ENCODE measurements at places on chromosomes 4 and X.

- no peak for DNase-seq
Measured at GRCh38 chrX:107773206-107773605, 2.4 kb downstream of the TSC22D3 start.

- DNase-seq = no peak
Measured at GRCh38 chrX:153537526-153538295, 20.3 kb downstream of the ATP2B3 start.

- no peak for DNase-seq
Measured at GRCh38 chr4:40301603-40302002, 33.5 kb upstream of the CHRNA9 start.

DNA sequence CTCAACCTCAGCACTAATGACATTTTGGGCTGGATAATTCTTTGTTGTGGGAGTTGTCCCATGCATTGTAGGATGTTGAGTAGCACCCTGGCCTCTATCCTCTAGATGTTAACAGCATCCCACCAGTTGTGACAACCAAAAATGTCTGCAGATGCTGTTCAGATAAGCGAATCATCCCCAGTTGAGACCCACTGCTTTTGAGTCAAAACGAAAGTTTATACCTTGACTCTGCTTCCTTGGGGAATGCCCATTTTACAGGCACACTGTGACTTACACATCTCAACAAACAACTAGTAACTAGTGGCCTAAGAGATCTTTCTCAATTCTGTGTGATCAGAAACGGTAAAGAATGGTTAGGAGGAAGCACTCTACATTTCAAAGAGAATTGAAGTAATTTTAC lies 37.0 kb downstream of the SEPSECS start:
- DNase-seq = no peak

DNA sequence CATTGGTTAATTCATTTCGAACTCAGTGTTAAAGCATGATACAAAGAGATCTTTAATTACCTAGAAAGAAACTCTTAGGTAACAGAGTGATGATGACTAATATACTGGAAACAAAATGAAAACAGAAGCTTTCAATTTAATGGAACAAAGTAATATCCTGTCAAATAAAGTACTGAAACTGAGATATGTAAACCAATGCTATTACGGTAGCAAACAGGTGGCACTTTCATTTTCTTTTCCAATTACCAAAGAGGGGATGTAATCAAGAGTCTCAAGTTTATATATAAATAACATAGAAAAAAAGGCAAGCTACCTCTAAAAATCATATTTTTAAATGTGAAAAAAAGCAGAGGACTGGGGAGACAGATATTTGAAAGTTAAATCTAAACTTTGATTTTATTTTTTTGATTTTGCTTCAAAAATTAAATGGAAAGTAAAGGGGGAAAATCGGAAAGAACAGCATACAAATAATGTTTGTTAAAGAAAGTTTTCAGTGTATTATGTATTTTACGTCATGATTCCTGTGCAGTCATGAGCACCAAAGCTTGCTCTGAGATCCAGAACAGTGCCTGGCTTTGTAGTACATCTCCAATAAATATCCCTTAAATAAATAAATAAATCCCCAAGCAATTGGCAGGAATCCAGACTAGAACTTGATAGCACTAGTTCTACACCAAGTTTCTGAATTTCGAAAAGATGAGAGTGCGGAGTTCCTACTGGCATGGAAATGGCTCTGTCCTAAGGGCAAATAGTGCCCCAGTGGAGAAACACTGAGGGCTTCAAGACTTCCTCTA lies 25.0 kb upstream of the RAPGEF2 start:
- DNase-seq = no peak

DNA sequence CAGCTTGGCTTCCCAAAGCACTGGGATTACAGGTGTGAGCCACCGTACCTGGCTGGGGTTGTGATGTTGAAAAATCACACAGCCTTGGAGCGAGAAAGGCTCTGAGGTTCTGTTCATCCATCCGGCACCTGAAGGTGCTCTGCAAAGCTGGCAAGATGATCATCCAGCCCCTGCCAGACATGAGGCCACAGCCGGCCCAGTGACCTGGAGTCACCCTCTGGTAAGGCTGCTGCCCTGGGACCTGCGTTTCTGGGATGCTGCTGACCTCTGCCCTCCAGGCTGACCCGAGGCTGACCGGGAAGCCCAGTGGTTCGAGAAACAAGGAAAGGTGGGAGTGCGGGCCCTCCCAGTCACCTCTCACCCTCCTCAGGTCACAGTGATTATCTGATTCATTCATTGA lies 13.5 kb upstream of the WFS1 start:
- no peak for DNase-seq

- DNase-seq = no peak
Measured at GRCh38 chr4:103032574-103032973, 13.1 kb upstream of the SLC9B1 start.

- DNase-seq = no peak
Measured at GRCh38 chr4:10089346-10089745, 27.3 kb downstream of the WDR1 start.

DNA sequence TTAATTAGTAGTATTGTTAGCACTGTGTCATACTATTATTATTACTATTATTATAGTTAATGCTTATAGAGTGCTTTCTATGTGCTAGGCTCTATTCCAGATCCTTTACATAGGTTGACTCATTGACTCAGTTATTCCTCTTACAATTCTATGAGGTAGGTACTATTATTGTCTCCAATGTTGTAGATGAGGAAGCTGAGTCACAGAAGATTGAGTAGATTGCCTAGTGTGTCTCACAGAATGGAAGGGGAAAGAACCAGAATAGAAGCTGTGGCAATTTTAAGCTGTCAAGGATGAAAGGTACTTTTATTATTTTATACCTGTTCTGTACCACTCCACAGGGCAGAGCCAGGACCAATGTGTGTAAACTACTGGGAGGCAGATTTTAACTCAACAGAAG lies 1.9 kb upstream of the TCEAL1 start:
- no peak for DNase-seq

GRCh38 chrX:150845091-150845490 lies 53.4 kb downstream of the CD99L2 start:
- no peak for DNase-seq

GRCh38 chr4:69764311-69764710 lies 3.9 kb upstream of the SULT1B1 start:
- DNase-seq = no peak

- no peak for DNase-seq
Measured at GRCh38 chr4:152929888-152930287, 6.2 kb upstream of the FHDC1 start.

GRCh38 chrX:155819966-155820491 lies 61.1 kb upstream of the VAMP7 start:
- DNase-seq = peak; percentile 2

GRCh38 chrX:70476934-70477733 lies 32.5 kb downstream of the DLG3 start:
- DNase-seq = no peak

GRCh38 chr4:10599574-10599973 lies 85.0 kb downstream of the CLNK start:
- DNase-seq = no peak

GRCh38 chr4:139806929-139807328 lies 141.3 kb downstream of the MGST2 start:
- DNase-seq = no peak

DNA sequence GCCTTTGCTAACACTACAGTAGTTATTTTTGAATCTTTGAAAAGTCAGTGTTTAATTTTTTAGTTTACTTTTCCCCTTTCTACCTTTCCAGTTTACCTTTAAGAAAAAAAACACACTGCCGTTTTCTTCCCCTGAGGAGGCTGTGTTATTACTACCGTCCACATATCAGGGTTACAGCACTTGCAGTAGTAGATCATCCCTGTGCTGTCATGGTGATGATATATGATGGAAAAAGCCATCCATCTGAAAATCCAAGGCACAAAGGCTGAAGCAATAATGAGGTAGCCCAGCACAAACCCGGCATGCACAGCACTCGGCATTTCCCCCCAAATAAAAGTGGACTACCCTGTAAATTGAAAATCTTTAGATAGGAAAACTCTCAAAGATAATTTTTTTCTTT lies 258.7 kb downstream of the CXXC4 start:
- no peak for DNase-seq

- DNase-seq = no peak
Measured at GRCh38 chrX:267771-268261, 13.4 kb upstream of the PLCXD1 start.

DNA sequence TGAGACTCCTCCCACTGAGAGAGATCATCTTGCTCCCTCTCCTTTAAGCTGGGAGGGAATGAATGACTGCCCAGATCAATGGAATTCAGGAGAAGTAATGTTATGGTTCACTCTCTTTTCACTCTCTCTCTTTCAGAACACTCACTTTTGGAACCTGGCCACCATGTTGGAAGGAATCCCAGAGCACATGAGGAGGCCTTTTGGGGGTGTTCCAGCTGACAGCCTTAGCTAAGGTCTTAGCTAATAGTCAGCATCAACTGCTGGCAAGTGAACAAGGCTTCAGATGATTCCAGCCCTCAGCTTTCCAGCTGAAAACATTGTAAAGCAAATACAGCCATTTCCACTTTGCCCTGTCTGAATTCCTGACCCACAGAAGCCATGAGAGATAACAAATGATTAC lies 124.0 kb upstream of the CLNK start:
- DNase-seq = peak; percentile 24

DNA sequence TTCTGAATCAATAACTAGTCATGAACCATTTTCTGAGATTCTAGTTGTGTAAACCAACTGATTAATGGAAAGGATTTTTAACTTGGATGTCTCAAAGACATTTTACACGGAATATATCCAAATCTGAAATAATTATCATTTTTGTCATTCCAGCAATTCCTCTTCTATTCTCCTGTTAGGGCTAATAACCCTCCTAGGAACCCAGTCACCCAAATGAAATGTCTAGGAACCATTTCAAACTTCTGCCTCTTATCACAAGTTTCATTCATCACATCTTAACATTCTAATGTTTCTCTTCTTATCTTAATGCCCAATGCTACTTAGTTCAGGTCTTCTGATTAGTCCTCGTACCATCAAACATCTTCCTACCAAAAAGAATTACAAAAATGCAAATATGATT lies 639.8 kb downstream of the DMD start:
- DNase-seq = no peak

- DNase-seq = no peak
Measured at GRCh38 chrX:121258545-121258944, 211.1 kb downstream of the GLUD2 start.

DNA sequence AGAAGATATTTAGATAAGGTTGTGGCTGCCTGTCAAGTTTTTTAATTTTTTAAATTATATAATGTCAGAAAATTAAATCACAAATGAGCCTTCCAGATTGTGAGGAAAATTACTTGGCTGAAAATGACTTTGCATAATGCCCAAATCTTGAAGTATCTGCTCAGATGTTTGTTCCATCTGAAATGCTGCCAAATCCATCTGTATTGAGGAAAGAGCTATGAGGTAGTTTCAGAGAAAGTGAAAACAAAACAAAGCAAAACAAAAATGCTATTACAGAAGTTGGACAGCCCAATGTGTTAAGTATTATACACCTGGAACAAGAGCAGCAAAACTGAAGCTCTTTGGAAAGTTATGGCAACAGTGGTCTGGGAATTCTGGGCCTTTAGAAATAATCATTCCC lies 23.3 kb upstream of the GUCY1B1 start:
- no peak for DNase-seq

DNA sequence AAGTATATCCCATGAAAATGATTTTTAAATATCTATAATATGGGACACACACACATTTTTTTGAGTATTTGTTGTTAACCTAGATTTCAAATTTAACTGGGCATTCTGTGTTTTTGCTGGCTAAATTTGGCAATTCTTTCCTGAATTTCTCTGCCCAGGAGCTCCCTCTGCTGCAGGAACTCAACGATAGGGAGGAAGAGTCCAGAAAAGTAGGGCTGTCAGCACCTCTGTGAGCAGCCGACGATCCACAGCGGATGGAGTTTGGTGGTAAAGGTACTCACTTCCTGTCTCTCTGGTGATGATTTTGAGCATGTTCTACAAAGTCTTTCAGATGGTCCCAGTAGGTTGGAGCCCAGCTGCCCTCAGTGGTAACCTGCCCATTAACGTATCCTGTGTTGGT lies 23.1 kb upstream of the TMEM184C start:
- DNase-seq = no peak
